ENCODE measurements at places on chromosomes 6 and 20.

GRCh38 chr6:122969999-122970533 is 26.0 kb upstream of the CLVS2 start:
- DNase-seq = no peak

GRCh38 chr6:77440206-77440976 is 22.9 kb downstream of the HTR1B start:
- no peak for DNase-seq

- DNase-seq = no peak
Measured at GRCh38 chr6:33075208-33075567, 602 bp upstream of the HLA-DPB1 start.

- peak; percentile 55 for DNase-seq
Measured at GRCh38 chr20:26208296-26209091, 511.8 kb upstream of the ZNF337 start.

DNA sequence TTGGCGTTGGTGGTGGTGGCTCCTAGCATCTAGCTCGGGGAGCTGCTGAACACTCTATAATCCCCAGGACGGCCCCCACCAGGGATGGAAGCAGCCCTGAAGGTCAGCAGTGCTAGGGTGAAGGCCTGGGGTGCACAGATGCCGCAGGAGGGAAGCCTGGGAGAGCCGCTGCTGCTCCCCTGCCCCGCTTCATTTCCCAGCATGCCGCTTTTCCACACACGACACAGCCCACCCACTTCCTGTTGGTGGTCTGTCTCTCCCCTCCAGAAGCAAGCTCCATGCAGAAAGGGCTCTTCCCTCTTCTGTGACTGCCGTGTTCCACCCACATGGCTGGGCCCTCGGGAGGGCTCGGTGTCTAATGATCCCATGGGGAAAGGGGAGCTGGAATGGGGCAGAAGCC is 35.3 kb downstream of the GNAS-AS1 start:
- no peak for DNase-seq

DNA sequence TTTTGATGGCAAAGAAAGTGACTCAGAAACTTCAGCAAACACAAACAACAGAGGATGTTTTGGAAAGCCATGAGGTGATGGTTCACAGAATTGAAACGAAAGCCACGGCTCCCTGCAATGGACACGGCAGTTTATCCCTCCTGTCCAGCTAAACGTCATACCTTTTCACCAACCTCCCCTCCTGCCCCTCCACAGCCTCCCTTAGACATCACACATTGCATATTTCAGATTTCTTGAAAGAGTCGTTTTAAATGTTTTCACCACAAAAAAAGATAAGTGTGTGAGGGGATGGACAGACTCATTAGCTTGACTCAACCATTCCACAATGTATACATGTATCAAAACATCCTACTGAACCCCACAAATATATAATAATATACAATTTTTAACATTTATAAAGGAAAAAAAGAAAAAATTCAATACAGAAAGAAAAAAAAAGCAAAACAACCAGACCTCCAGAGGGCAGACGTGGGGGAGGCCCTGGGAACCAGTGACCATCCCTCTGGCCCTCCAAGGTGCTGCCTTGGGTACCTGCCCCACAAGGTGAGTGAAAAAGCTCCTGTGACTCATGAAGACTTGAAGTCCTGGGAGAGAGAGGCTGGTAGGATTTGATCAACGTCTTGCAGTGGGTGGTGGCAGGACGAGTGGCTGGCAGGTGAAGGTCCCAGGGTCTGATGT is 117.2 kb upstream of the THBS2 start:
- DNase-seq = no peak

DNA sequence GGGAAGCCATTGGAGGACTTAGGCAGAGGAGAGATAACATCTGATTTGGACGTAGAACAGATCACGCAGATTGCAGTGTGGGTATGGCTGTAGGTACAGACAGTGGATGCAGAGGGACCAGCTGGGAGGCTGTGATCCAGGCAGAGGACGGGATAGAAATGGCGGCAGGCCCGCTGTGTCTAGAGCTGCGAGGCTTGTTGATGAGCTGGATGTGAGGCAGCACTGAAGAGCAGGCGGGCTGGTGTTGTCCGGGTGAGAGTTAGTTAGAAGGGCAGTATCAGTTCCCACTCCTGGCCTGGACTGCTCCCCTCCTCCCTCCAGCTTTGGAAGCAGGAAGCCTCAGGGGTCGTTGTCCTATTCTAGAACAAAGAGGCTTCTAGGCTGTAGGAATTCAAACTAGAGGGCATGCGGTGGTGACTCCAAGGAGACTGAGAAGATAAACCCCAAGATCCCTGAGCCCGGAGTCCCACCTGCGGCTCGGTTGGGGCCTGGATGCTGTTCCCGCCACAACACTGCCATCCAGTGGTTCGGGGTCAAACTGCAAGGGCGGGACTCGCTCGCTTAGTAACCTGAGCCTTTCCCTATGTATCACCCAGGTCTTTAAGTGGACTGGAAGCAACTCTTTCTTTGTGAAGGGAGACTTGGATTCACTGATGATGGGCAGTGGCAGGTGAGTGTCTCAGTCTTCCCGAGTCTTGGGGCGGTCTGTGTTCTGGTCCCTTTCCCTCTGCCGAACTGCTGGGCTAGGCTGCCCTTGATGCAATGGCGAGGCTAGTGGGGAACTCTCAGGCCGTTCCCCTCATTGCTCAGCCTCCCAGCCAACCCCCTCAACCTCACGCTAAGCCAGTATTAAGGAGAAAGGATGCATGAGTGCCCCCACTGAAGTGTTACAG is 11.2 kb downstream of the TLDC2 start:
- peak; percentile 75 for DNase-seq

- no peak for DNase-seq
Measured at GRCh38 chr6:79079561-79080041, 1.5 kb upstream of the PHIP start.

DNA sequence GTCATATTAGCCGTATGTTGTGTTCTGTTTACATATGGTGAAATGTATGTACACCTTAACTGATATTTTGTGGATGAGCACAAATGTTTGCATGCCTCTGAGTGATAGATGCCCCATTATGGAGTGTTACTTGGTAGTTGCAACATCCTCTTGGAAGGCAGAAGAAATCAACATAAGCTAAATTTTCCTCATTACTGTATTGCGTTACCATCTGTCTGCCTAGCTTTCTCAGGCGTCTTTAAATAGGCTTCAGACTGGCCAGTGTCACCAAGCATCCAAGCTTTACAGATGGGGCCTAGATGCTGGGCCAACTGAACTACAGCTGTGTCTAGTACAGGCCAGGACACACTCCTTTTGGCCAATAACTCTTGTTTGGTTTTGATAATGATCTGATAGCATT is 250.6 kb downstream of the SAMD5 start:
- no peak for DNase-seq

DNA sequence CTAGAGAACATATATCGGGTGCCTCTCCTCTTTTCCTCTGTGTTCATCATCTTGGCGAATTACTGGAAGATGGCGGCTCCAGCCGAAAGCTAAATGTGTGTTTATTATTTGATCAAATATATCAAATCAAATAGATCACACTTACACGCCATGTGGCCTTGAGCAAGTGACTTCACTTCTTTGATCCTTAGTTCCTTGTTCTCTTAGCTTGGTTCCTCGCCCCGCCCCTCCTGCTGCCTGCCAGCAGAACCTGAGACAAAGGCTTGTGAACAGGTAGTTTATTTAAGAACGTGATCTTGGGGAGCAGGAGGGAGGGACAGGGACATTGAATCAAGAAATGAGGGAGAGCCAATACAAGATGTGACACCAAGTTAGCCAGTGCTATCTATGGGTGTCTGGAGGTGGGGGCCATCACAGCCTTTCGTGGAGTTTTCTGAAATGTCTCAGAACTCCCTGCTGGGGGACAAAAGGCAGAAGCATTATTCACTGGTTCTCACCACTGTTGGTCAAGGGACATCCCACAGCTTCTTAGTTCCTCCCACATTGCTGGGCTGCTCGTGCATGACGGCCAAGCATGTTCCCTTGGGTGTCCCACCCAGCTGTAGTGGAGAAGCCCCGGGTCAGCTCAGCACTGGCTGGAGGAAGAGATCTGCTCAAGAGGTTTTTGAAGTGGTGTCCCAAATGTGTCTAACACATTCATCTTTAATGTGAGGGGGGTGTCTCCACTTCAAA is 44.9 kb upstream of the RNF24 start:
- DNase-seq = peak; percentile 19

- DNase-seq = no peak
Measured at GRCh38 chr20:16732506-16733152, 2.8 kb downstream of the SNRPB2 start.

GRCh38 chr20:13492001-13492481 is 146.7 kb downstream of the TASP1 start:
- DNase-seq = no peak

DNA sequence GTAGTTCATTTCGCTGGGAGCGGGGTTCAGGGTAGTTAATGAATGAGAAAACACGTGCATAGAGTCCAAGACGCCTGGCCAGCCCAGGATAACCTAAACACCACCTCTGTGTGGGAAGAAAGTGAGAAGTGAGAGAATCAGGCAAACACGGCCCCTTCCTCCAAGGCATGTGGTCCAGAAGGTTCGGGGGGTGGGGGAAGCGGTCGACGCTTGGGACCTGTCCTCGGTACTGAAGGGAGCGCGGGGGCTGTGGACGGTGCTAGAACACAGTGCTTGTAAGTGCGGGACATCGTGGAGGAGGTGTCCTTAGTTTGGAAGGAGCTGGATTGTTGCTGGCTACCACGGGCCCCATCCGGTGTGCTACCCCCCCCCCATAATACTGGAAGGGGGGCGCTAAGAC is 1.7 kb upstream of the VSTM2L start:
- DNase-seq = no peak

DNA sequence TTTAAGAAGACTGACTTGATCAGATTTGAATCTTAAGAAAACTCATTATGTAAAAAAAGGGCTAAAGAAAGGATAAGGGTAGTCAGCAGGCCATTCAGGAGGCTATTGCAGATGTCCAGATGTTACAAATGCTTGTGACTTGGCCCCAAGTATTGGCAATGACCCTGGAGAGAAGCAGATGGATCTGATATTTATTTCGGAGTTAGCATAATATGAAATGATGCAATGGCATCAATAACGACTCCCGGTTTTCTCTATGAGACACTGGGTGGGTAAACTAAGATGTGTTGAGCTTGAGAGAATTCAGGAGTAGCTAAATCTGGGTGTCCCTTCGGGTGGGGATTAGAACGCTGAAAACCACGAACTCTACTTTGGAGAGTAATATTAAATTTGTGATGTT is 149.7 kb downstream of the LAMA2 start:
- DNase-seq = no peak

DNA sequence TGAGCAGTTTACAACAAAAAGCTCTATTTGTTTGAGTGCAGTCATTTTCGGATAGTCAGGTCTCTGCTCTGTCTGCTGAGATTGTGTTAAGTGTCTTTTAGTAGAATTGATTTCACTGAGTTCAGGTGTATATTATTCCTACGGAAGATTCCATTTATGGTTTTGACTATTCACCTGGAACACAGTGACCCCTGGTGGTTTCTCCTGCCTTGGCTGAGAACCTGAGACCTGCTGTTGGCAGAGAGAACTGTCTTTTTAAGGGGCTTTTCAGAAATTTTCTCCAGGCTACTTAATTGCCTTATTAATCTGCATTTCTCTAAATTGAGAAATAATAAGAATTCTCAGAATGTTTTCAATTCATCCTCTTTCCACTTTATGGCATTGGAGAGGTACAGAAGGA is 508.0 kb downstream of the TBC1D32 start:
- no peak for DNase-seq

DNA sequence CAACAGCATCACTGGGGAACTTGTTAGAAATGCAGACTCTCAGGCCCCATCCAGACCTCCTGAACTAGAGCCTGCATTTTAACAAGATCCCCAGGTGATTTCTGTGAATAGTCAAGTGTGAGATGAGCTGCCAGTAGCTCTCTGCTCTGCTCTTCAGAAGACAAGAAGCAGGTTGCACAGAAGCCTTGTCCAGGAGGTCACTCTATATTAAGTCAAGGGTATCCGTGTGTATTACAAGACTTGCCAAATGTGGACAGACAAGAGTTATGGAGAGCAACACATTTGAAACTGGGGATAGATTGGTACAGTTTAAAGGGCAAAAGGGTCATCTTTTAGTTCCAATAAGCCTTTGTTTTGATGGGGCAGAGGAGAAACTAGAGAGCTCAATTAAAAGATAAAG is 23.2 kb upstream of the RIN2 start:
- no peak for DNase-seq

GRCh38 chr20:59948212-59948611 is 8.0 kb downstream of the FAM217B start:
- no peak for DNase-seq

DNA sequence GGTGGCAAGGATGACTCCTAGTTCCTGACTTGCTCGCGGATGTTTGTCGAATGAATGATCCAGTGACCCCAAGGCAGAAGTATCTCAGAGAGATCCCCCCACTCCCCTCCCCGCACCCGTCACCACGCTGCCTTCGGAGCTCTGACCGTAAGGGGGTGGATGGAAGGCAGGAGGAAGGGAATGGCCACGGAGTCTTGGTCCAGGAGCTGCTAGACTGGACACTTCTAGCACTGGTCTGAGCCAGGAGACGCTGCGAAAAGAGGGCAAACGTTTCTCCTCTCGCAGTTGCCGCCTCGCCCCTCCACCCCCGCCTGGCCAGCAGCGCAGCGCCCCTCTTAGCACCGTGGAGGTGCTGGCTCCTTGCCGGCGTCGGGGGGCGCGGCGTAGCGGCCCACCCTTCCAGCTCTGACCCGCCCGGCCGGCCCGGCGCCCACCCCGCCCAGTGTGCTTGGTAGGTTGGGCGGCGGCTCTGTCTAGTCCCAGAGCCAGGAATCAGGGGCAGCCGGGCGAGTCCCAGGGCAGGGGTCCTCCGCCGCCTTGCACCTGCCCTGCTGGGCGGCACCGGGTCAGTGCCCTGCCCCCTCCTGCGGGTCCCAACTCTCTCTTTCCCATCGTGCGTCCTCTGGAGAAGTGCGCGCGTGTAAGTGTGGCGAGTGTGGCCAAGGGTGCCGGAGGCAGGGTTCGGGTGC is 2.4 kb upstream of the DBNDD2 start:
- DNase-seq = no peak

GRCh38 chr6:10201606-10202510 is 213.0 kb downstream of the TFAP2A start:
- no peak for DNase-seq

GRCh38 chr20:23889775-23890187 is 10.2 kb upstream of the CST5 start:
- DNase-seq = peak; percentile 69

- DNase-seq = no peak
Measured at GRCh38 chr20:24777746-24778145, 171.3 kb upstream of the CST7 start.

Measured in CD4-positive, alpha-beta T cell treated with Interleukin-1 beta for 1 hour (primary cell).